Stimulated activated CD8-positive, alpha-beta memory T cell treated with anti-CD3 and anti-CD28 coated beads, Interleukin-15, amount 100 ng/mL, for 1 hour (primary cell): ENCODE measurements at places on chromosomes 2 and 18.

- no peak for DNase-seq
Measured at GRCh38 chr2:69255760-69256159, 131.3 kb downstream of the GFPT1 start.

GRCh38 chr2:143078104-143078503, 51.1 kb upstream of the ARHGAP15 start:
- no peak for DNase-seq

GRCh38 chr2:66561645-66562303, 126.8 kb downstream of the MEIS1 start:
- no peak for DNase-seq

GRCh38 chr2:20172273-20173055, 52.5 kb downstream of the SDC1 start:
- DNase-seq = no peak

GRCh38 chr2:137892739-137893138, 71.5 kb upstream of the HNMT start:
- no peak for DNase-seq

- DNase-seq = no peak
Measured at GRCh38 chr2:106990297-106990696, 104.3 kb upstream of the ST6GAL2 start.

GRCh38 chr2:26442301-26442700, 35.6 kb downstream of the OTOF start:
- DNase-seq = no peak

DNA sequence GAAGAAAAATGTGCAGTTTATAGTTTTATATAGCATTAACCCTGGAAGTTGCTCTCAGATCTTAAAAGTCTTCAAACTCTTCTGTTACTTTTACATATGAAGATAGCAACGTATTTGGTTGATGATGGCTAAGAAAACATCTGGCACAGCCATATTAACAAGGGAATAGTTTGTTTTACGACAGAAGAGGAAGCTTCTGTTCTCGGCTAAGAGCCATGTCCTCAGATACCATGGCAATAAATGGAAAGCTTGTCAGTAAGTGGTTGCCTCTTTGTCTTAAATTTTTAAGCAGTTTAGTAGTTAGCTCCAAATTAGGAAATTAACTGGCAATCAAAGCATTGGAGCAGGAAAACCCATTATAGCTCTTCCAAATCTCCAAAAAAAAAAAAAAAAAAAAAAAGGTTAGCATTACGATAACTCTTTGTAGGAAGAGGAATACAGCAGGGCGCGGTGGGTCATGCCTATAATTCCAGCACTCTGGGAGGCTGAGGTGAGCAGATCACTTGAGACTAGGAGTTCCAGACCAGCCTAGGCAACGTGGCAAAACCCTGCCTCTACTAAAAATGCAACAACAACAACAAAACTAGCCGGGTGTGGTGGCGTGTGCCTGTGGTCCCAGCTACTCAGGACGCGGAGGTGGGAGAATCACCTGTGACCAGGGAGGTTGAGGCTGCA, 4.5 kb upstream of the STON1 start:
- no peak for DNase-seq

GRCh38 chr2:101625387-101625786, 72.1 kb upstream of the MAP4K4 start:
- DNase-seq = no peak
